T-helper 2 cell treated with Interferon-gamma antibody and Interleukin-4, amounts not matched to agents 5 μg/mL and 100 μg/mL, for 36 hours (primary cell): ENCODE measurements at places on chromosomes 1 and 21.
A peak's percentile ranks its signal among the peaks of the same experiment; 100 is the strongest.

DNA sequence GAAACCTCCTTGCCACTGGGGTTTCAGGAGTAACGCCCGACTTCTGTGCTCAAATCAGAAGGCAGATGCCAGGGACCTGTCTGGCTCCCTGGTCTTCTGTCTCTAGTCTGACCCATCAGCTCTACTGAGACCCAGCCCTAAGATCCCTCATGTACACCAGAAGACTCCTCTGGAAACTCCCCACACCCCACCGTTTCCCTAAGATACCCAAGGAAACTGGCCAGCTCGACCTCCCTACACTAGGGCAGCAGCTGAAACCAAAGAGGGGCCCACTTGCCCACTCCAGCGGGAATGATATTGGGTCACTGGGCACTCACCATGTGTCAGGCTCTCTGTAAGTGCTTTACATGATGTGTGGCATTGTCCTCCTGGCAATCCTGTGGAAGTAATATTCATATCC lies 469 bp upstream of the S100A16 start:
- no peak for DNase-seq

- DNase-seq, result no peak
These were observed 14.4 kb upstream of the PPP1R15B start for GRCh38 chr1:204426035-204426436.

DNA sequence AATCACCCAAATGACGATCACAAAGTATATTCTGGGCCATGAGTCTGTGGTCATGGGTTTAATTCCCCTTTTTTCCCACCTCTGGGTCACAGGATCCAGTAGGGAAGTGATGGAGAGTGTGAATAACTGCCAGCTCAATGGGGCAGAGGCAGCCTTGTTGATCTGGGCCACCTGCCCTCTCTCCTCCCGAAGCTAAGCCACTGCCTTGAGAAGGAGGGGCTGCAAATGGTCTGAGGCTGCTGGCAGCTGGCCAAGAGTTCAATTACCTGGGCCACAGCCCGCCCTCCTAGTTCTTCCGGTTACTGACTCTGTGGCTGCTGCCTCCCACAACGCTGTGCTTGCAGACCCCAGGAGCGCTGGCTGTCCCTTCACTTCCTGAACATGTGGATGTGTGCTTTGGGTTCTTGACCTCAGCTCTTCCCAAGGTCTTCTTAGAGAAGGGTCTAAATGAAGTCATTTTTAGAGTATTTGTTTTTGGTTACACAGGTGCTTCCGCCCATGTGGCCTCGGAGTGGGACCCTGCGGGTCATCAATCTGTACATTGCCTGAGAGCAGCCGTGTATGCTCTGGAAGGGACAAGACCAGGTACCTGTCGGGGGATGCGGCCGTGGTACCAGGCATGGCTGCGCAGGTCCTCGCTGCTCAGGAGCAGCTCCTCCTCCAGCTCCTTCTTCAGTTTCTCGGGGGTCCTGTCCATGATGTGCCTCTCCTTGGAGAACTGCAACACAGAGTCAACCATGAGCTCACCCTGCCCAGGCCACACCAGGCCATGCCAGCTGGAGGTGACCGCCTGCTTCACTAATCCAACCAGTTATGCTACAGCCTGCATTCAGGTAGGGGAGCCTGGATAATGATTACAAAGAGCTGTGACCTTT lies 89.7 kb downstream of the BCAR3 start:
- no peak for DNase-seq

- no peak for DNase-seq
These were observed 8.3 kb downstream of the XCL2 start for GRCh38 chr1:168535536-168535935.

GRCh38 chr1:245441689-245442088 lies 286.9 kb downstream of the KIF26B start:
- DNase-seq, result no peak

- DNase-seq, result no peak
These were observed 327.2 kb downstream of the MRPL39 start for GRCh38 chr21:25280061-25280460.

DNA sequence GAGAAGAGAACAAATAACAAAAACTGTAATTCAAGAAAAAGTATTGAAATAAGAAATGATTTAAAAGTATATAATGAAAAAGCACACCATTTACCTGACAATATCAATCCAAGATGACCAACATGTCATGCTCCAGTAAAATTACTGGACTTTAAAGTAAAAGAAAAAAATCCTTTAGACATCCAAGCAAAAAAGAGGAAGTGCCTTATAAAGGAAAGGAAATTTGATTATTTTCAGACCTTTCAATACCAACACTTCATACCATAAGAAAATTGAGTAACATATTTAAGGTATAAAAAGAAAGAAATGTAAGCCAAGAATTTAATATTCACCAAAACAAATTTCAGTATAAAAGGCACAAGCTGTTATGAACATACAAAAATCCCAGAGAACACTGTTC lies 46.2 kb upstream of the SSX2IP start:
- DNase-seq, result no peak

DNA sequence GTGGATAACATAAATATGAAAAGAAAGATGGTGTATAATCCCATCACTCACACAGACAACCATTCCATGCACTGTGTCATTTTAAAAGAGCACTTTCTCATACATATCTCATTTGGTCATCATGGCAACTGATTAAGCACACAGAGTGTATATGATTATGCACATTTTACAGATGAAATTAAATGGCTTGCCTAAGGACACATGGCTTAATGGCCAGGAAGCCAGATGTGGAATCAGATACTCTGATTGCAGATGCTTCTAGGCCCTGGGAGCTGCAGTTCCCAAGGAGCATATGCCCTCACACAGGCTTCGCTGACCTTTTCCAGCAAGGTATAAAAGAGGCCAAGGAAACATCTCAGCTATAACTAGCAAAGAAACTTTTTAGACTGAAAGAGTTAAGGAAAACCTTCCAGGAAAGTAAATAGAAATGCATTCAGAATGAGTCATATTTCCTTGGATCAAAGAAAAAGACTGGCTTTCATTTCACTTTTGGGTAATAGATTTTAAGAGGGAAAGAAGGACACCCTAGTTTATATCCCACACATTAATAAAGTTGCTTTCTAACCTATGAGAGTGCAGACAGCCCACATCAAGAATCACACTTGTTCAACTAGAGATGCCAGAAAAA lies 19.6 kb upstream of the FAM89A start:
- DNase-seq, result no peak

DNA sequence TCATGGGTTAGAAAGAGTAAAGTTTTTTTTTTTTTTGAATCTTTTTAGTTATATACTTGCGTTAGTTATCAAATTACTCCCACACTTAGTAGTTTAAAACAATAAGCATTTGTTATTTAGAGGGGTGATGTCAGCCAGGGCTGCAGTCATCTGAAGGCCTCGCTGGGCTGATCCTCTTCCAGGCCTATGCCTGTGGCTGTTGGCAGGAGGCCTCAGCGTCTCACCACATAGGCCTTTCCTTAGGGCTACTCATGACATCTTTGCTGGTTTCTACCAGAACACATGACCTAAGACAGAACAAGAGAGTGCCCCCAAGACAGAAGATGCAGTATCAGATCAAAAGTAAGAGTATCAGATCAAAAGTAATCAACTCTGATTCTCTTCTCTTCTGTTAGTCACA lies 167.4 kb downstream of the HHAT start:
- no peak for DNase-seq

GRCh38 chr1:22572818-22573217 lies 9.5 kb downstream of the EPHA8 start:
- DNase-seq, result no peak

DNA sequence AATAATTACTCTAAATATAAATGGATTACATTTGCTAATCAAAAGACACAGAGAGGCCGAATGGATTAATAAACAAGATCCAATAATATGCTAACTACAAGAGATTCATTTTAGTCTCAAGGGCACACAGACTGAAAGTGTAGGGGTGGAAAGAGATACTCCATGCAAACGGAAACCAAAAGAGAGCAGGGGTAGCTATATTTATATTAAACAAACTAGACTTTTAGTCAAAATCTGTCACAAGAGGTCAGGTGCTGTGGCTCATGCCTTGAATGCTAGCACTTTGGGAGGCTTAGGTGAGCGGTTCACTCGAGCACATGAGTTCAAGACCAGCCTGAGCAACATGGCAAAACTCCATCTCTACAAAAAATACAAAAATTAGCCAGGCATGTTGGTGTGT lies 33.6 kb upstream of the DISP1 start:
- DNase-seq, result no peak

- no peak for DNase-seq
These were observed 78.9 kb upstream of the DMRTA2 start for GRCh38 chr1:50502147-50502546.

DNA sequence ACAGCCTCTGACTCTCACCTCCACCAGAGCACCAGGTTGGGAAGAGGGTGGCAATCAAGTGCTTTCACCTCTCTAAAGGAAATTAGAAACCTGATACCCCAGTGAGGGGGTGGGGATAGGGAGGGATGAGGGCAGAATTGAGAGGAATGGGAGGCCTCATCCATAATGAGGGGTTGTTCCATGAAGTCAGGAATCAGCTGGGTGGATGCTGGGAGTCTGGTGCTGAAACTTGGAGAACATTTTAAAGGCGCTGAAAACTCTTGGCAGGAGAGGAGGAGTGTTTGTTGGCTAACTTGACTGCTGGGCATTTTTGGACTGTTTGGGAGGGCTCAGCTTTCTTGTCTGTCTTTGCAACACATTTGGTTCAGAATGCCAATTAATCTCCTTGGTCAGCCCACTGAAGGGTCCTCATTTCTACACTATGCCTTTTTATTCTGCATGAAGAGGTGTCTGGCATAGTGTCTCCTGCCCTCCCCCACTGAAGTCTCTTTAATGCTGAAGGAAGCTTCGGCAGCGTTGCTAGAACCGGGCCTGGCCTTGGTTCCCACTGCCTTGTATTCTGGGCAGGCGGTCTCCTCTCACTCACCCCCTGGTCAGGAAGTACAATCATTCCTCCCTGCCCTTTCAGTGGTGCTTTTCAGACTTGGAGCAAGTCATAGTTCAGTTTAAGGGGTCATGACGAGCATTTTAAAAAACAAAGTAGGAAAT lies 2.2 kb downstream of the PHGDH start:
- DNase-seq, result no peak

- no peak for DNase-seq
These were observed 29.4 kb upstream of the IFNLR1 start for GRCh38 chr1:24216276-24217074.

- DNase-seq, result no peak
These were observed 16.1 kb downstream of the C1orf52 start for GRCh38 chr1:85243372-85243771.

GRCh38 chr1:157325220-157325619 lies 187.0 kb upstream of the ETV3 start:
- no peak for DNase-seq

DNA sequence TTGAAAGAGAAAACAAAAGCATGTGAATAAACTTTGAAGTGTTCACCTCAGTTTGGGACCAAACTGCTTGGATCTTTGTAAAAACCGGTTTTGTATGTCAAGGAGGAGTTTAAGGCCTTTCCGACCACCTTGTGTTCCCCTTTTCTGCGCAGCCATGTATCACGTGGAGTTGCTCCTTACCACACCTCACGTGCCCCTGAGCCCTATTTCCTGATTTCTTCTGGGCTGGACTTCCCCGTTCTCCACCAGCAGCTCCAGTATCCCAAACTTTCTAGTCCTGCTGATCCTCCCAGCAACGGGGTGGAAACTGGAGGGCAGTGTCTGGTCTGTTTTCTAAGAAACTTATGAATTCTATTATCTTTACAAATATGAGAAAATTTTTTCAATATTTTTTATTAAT lies 1.6 kb upstream of the SH3D21 start:
- no peak for DNase-seq

DNA sequence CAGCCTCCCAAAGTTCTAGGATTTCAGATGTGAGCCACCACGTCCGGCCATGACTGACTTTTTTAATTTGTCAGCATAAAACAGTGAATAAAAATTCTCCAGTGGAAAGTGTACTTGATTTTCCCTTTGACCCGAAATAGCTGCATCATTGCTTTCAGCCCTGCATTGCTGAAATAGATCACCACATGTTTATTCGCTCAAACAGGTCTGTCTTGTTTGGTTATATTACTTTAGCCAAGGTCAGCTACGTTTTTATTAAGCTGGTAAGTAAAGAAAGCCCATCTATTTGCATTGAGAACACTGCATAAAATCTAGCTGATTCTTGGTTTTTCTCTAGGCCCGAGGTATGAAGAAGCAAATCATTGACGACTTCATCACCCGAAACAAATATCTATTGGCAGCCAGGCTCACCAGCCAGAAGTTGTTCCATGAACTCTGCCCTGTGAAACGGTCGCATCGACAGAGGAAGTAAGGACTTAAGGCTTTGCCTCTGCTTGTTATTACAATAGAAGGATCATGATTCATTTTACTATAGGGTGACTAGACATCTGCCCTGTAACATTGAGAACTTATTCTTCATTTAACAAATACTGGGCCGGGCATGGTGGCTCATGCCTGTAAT lies 25.6 kb downstream of the AGMAT start:
- no peak for DNase-seq

DNA sequence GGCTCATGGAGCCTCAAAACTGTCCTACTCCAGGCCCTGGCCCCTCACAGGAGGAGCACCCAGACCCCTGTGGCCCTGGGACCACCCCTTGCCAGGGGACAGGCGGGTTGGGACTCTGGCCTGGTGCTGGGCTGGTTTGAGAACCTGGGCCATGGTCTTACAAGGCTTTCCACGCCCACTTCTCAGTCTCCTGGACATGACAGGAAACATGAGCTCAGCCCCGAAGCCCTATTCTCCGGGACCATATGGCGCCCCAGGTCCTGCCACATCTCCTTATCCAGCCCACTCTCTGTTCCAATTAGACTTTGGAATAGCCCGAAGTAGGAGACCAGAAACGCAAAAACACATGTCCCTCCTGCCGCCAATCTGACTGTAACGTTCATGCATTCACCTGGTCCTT lies 47.9 kb downstream of the KCNAB2 start:
- no peak for DNase-seq

- DNase-seq, result no peak
These were observed 42.9 kb upstream of the LRRN2 start for GRCh38 chr1:204728456-204728855.

GRCh38 chr21:25402134-25402961 lies 204.9 kb downstream of the MRPL39 start:
- DNase-seq, result peak; percentile 41

- DNase-seq, result no peak
These were observed 24.4 kb downstream of the OR10R2 start for GRCh38 chr1:158496374-158496773.

DNA sequence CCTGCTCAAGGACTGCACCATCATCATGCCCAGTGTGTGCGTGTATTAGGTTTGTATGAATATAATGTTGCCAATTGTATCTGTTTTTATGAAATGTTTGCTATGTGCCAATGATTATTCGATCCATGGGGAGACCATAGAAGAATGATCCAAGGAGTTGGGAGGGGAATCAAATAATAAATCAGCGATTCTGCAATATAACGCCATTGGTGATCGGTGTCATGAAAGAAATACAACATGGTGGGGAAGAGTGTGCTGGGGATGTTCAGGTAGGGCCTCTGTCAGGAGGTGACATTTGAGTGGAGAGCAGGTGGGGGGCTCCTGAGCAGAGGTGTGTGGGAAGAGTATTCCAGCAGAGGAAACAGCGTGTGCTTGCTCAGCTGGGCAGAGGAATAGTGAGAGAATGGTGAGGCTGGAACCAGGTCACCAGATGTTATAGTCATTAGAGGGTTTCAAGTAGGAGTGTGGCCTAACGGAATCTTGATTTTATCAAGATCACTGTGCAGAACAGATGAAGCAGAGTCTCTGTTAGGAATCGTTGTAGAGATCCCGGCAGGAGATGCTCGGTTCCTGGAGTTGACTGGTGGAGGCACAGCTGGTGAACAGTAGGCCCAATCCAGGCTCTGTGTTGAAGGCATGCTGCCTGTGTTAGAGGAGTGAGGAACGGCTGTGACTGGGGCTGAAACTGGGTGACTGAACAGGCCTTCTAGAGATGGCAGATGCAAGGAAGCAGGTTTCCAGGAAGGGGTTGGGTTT lies 2.9 kb upstream of the ZNF496 start:
- no peak for DNase-seq

GRCh38 chr1:73635021-73635420 lies 563.0 kb downstream of the LRRIQ3 start:
- no peak for DNase-seq
